OCI-LY7 (cell line): ENCODE measurements at places on chromosomes 1 and 21. TPM values are rescaled to one million over a fixed set of nuclear protein-coding genes. Genes with fewer than 3 reads are reported as not detected.

The LEPR gene
- total RNA-seq = 0.68 and 1.0 TPM in 2 replicates

The C8B gene
- total RNA-seq = not detected in 2 replicates

The DYRK3 gene
- 9.4 and 10.9 TPM in 2 replicates for total RNA-seq

The PPM1J gene
- total RNA-seq = 3.7 and 4.2 TPM in 2 replicates

The NR5A2 gene
- total RNA-seq = 3.9 and 5.4 TPM in 2 replicates

The TRIM63 gene
- total RNA-seq = not detected in 2 replicates

The FAM177B gene
- total RNA-seq = not detected in 2 replicates

The C1orf94 gene
- total RNA-seq = not detected in 2 replicates

The KRTAP7-1 gene
- not detected in 2 replicates for total RNA-seq

The SH2D2A gene
- total RNA-seq = 2.1 and 2.2 TPM in 2 replicates

The PLK3 gene
- 8.8 and 10.8 TPM in 2 replicates for total RNA-seq

The CADM3 gene
- not detected in 2 replicates for total RNA-seq

The KRTAP10-10 gene
- not detected in 2 replicates for total RNA-seq

The SESN2 gene
- total RNA-seq = 37.6 and 41.2 TPM in 2 replicates

The DCST1 gene
- not detected in 2 replicates for total RNA-seq

The DUSP10 gene
- 2.6 and 3.7 TPM in 2 replicates for total RNA-seq

The OR6N1 gene
- total RNA-seq = not detected in 2 replicates

The ATP1A2 gene
- total RNA-seq = not detected in 2 replicates

The PCAT6 gene
- total RNA-seq = not detected in 2 replicates

The ZNF593OS gene
- not detected in 2 replicates for total RNA-seq

The CFHR4 gene
- total RNA-seq = not detected in 2 replicates

The KPRP gene
- not detected in 2 replicates for total RNA-seq

The DIO1 gene
- total RNA-seq = not detected in 2 replicates

The VANGL2 gene
- 1.5 and 2.9 TPM in 2 replicates for total RNA-seq

The RGS18 gene
- 9.8 and 14.6 TPM in 2 replicates for total RNA-seq

The SLC1A7 gene
- not detected in 2 replicates for total RNA-seq
